ENCODE measurements at places on chromosomes 2 and 18.

GRCh38 chr2:197081294-197081693 lies 154.8 kb upstream of the PGAP1 start:
- DNase-seq, result no peak

- DNase-seq, result no peak
Measured at GRCh38 chr2:168174756-168175155, 72.6 kb downstream of the STK39 start.

DNA sequence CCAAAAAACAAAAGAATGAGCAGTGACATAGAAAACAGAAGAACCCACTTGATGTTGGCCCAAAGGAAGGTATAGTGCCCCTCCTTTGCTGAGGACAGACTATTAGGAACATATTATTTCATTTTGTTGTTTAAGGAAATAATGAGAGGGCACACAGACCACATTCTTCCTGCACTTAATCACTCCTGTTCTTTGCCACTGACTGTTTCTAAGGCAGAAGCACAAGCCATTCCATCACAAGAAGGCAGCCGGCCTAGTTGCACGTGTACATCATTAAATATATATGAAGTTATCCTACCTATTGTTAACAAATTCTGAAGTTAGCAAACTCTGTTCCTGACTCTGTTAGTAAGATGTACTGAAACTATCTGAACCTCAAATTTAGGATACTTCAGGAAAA lies 110.0 kb downstream of the LNPK start:
- DNase-seq, result no peak

DNA sequence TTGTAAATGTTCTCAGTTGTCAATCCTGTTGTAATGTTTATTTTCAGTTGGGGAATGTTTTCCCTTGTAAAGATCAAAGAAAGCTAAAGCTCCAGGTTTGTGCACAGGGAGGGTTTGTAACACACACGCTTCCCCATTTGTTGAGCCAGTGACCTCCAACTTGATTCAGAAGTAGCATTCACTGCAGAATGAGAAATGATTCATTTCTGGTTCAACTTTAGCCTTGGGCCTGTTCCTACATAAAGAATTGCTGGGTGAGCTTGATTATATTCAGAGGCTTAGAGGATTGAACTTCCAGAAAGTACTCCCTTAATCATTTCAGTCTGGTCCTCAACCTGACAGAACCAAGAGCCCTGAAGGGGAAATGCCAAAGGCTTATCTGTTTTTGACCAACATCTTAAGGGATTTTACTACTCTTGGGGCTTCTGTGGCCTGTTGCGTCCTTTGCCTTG lies 70.6 kb upstream of the CAVIN2 start:
- no peak for DNase-seq

DNA sequence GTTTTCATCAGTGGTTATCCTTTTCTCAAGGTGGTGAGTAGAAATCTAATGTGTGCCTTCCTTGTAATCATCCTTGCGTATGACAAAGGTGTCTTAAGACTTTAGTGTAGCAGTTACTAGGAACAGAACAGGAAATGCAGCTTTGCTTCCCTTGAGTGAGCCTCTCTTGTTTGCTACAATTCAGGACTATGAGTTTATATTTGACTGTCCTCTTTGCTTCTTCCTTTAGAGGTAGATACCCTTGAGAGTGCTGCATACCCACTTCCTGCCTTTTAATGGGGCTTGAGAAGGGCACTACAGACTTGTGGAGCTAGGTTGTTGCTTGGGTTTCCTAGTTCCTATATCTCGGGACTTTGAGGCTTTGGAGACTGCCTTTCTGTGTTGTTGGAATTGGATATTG lies 3.8 kb downstream of the KCNJ13 start:
- no peak for DNase-seq

- DNase-seq, result no peak
Measured at GRCh38 chr2:95069465-95069864, 44.0 kb downstream of the MAL start.

DNA sequence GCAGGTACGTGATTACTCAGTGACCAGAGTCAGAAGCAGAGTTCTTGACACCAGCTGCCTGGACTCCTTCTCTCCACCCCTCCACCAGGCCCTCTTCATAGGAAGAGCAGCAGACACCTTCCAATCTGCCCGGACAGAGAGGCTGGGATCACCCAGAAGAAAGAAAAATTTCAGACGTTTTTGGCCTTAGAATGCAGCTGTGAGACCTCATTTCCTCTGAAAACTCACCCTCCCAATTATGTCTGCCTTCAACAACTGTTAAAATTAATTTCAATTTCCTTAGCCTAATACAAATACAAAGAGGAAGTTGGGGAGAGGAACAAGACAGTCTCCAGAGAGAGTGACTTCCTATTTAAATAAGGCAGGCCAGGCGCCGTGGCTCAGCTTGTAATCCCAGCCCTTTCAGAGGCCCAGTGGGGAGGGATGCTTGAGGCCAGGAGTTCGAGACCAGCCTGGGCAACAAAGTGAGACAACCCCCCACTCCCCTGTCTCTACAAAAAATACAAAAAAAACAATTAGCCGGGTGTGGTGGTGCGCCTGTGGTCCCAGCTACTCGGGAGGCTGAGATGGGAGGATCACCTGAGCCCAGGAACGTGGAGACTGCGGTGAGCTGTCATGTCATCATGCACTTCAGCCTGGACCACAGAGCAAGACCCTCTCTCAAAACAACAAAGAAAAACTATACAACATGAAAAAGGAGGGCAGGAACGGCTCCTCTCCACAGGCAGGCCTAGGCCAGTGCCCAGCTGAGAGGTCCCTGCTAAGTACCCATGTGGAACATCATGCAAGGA lies 1.6 kb downstream of the SLC66A2 start:
- no peak for DNase-seq

- DNase-seq, result no peak
Measured at GRCh38 chr2:212117926-212118325, 420.7 kb downstream of the ERBB4 start.

DNA sequence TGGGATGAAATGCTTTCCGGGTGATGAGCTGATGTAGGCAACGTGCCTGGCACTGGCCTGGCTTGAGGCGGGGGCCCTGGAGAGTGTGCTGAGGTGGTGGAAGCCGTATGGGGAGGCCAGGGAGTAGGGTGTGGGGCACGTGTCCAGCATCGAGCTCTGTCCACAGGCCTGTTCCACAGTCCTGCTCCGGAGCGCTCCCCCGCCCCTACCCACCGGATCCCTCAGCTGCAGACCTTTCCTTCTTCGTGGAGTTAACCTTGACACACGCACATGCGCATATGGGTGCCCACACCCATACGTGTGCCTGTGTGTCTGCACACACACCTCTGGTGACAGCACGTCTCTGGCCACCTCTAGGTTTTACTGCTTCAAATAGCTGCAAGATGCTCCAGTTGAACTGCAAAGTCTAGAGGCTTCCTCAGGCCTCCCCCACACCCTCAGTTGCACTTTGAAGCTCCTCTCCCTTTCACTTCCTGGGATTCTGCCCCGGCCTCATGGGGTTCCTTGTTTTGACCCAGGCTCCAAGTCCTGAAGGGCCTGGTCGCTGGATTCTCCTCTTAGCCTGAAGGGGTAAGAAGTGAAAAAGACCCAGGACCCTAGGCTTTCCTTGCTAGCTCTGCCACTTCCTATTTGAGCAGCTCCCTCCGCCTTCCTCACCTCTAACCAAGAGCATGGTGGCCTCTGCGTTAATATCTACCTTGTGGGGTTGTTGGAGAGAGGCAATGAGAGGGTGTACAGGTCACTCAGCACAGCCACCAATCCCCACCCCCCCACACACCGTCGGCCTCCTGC lies 49.5 kb downstream of the INHBB start:
- no peak for DNase-seq

- DNase-seq, result no peak
Measured at GRCh38 chr2:238498188-238498587, 71.5 kb downstream of the ASB1 start.

DNA sequence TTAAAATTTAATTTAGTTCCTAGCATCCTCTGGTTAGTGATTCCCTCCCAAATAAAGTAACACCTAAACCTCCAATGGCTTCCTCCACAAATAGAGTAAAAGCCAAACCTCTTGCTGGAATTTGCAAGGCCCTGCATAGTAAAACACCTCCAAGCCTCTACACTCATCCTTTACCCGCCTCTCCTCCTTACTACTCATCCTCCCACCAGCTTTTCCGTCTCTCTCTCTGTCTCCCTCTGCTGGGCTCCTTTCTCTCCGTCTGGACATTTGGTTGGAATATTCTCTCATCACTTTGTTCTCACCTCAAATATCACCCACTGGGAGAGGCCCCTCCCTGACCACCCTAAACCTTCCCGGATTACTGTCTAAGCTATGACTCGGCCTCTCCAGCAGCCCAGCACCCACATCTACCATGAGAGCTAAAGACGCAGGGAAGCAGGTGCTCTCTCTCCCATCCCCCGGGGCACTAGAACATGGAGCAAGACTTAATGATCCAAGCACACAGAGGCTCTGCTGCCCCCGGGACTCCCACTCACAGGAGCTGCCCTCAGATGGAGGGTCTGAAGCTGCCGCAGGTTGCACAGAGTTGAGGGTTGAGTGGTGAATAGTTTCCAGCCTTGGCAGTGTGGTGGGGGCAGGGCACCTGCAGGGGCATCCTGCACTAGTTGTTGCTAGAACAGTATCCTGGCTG lies 167.2 kb downstream of the FBXO15 start:
- DNase-seq, result no peak

DNA sequence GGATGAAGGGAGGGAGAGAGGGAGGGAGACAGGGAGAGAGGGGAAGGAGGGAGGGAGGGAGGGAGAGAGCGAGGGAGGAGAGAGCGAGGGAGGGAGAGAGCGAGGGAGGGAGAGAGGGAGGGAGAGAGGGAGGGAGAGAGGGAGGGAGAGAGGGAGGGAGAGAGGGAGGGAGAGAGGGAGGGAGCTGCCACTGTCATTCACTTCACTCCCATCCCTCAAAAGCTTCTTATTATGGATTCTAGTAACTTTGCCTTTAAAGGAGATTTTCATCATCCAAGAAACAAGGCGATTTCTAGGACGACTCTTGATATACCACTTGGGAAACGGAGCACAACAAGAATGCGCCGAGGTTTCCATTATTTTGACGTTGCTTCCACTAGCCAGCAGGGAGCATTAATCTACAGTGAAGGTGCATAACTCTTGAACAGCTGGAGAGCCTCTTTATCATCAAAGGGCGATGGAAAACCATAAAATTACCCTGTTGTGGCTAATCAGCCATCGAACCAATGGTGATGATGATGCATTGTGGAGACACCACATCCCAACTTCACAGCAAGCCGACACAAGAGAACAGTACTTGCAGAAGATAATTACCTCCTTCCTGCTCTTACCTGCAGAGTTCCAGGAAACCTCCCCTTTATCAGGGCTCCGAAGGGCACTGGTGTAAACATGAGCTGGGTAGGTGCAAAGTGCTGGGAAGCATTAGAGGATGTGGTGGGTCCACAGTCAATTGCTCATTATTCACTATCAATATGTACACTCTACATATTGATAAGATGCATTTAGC lies 130.5 kb downstream of the EIPR1 start:
- no peak for DNase-seq

DNA sequence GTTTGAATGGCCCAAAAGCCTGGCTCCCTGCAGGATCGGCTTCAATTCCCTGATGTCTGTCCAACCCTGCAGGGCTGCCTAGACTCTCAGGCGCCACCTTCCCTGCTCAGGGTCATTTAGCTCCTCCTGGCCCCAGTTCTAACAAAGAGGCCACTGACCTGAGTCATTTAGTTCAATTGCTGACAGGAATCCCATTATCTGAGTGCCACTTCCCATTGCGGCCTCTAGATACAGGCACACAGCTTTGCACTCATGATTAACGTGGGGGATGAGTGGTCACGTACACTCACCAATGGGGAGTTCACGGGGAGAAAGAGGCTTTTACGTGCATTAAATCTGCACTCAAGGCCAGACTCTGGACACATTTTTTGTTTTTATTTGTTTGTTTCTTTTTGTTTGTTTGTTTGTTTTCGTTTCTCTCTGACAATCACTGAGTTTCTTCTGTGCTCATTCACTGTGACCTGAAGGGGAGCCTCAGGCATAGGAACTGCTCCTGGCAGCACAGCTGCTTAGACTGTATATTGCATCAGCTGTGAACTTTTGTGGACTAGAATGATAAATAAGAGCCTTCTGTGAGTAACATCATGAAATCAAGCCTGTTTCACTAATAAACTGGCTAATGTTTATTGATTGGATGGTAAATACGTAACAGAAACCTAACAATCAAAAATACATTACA lies 118.9 kb upstream of the CTNNA2 start:
- no peak for DNase-seq

GRCh38 chr18:57901825-57902589 lies 98.9 kb upstream of the ATP8B1 start:
- DNase-seq, result no peak

- no peak for DNase-seq
Measured at GRCh38 chr2:178927173-178927572, 120.0 kb upstream of the TTN start.

GRCh38 chr2:234435836-234436481 lies 60.9 kb downstream of the ARL4C start:
- no peak for DNase-seq

DNA sequence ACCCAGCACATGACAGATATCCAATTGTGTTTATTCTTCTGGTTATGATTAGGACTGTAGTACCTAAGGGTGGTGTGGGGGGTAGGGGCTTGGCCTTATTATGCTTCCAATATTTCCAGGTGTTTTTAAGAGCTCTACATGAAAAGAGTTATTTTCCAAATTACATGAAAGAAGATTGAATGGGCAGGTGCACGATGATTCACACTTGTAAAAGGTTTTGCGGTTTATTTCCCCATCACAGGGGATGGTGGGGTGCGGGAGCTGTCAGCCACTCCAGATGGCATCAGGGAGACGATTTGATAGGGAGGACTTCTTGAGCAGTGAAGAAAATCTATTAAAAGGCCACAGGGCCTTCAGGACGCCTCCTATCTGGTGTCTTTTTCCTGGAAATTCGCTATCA lies 15.1 kb upstream of the CCBE1 start:
- DNase-seq, result no peak

- DNase-seq, result no peak
Measured at GRCh38 chr2:100321179-100321865, 979 bp downstream of the LONRF2 start.

DNA sequence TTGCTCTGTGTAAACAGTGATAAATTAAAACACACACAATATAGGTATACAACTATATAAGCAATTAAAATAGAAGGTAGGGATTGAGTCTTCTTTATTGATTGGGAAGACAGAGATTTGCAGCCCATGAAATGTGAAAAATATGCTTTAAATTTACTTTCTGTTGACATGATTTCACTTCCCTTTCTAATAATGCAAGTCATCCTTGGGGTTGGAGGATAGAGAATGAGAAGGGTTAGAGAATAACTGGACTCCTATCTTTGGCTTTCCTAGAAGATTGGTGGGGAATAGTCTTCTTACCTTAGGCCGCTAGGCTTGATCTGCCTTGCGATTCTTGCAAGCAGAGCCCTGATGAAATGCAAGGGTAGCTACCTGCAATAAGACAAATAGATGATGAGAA lies 339.8 kb downstream of the NYAP2 start:
- no peak for DNase-seq
